Osteoblast (primary cell): ENCODE measurements at places on chromosomes 2 and 18.

DNA sequence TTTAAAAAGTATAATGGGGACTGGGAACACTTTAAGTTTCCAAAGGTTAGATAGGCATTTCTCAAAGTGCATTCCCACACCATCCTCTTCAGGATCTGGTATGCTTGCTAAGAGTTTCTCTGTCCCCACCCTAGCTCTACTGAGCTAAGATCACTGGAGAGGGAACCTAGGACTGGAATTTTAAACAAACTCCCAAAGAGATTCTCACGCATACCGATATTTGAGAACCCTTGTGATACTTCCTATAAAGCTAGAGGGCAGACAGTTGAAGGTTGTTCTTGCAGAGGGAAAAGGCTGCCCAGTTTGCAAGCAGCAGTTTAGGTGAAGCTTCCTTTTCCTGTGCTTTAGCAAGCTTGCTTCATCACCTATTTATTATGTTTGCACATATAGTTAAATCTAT, 3.6 kb downstream of the CNRIP1 start:
- H3K27ac ChIP-seq = no peak overlapping the region
- H3K27me3 ChIP-seq = no peaks in the 10 kb centered on the region
- H3K36me3 ChIP-seq = peaks cover 19% of the 10 kb centered on the region
- H3K4me3 ChIP-seq = no peak overlapping the region
- no peak for DNase-seq
- peaks cover 15% of the 10 kb centered on the region for H3K4me1 ChIP-seq

DNA sequence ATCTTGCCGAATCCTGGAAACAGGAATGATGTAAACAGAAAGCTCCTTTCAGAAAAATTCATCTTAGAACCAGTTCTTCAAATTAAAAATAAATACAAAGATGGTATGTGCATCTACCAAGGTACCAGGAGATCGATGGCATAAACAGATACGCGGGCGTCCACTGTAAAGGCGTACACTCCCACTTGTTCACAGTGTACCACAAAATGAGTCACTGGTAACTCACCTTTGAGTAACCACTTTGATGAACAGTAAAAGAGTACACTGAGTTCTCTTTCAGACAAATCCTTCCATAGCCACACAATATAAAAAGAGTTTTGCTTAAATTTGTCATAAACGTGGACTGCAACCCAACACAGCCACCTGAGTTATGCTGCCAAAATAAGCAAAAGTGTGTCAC, 128.3 kb downstream of the DNER start:
- DNase-seq = peak; percentile 3
- H3K27me3 ChIP-seq = no peaks in the 10 kb centered on the region
- H3K36me3 ChIP-seq = no peaks in the 10 kb centered on the region

DNA sequence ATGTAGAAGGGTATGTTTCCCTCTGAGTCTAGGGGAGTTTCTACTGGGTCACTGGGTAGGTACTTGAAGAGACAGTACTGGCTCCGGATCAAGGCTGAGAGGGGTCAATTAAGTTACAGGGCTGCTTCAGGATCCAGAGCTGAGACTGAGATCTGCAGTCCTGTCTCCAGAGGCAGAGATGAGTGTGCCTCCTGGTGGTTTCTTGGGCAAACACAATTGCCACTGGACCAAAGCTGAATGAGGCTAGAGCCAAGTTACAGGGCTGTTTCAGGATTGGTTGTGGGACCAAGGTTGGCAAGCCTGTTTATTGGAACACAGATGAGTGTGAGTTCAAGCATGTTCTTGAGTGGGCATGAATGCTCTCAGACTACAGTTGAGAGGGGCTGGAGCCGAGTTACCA, 157.9 kb downstream of the ADCYAP1 start:
- no peaks in the 10 kb centered on the region for H3K36me3 ChIP-seq
- no peaks in the 10 kb centered on the region for H3K4me1 ChIP-seq
- no peaks in the 10 kb centered on the region for H3K27me3 ChIP-seq
- no peak overlapping the region for H3K27ac ChIP-seq
- H3K4me3 ChIP-seq = no peak overlapping the region

DNA sequence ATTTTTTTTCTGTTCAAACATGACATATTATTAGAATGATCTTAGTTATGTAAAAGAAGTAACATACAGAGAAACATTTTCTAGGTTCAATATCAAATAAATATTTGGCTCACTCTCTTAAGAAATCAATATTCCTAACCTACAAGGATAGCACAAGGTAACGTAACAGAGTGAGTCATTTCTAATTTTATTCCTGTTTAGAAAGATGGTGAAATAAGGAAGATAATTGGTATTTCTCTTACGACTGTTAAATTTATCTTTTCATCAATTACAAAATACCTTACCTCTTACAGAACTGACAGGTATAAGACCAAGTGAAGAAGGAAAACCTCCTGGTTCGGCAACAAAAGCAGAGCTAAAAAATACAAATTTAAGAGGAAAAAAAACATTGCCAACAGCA, 45.1 kb downstream of the PRELID3A start:
- no peak for DNase-seq
- H3K4me3 ChIP-seq = no peak overlapping the region
- no peaks in the 10 kb centered on the region for H3K4me1 ChIP-seq
- H3K27me3 ChIP-seq = no peaks in the 10 kb centered on the region

- H3K27ac ChIP-seq = no peak overlapping the region
- peaks cover 54% of the 10 kb centered on the region for H3K27me3 ChIP-seq
- H3K4me3 ChIP-seq = no peak overlapping the region
- H3K4me1 ChIP-seq = peaks cover under 1% of the 10 kb centered on the region
Observed at GRCh38 chr2:73920577-73921545, 5.8 kb upstream of the DGUOK start.

DNA sequence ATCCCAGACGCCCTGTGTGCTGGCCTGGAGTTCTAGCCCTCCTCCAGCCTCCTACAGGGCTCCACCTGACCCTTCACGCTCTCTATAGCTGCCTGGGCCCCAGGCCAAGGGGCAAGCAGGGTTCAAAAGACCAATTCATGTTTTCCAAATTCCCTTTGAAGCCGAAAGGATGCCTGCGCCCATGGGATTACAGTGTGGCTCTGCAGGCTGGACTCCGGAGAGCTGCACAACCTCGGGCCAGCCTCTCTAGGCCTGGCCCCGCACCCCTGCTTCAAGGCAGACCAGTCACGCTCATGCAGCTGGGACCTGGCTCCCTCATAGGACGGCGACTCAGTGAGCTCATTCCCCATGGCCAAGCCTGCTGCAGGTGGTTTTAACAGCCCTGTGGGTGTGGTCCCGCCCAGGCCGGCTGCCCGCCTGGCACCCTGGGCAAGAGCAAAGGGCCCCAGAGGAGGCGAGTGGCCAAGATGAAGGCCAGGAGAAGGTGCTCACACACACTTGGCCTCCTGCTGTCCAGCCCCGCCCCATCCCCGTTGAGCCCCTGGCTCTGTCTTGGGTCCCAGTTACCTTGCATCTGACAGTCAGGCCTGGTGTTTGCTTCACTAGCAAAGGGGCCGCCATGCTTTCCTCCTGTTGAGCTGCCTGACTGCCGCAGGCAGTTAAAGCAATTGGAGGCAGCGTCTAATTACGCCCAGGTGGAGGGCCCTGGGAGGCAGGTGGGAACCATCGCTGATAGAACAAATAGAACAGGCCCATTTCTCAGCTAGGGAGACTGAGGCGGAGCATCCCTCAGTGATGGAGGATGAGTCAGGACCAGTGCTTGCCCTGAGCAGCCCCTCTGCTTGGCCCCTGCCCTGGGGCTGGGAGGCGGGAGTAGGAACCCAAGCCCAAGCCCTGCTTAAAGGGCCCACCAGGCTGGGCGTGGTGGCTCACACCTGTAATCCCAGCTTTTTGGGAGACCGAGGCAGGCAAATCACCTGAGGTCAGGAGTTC, 56.9 kb downstream of the SMAD7 start:
- H3K4me3 ChIP-seq = no peak overlapping the region
- H3K27me3 ChIP-seq = no peaks in the 10 kb centered on the region
- H3K4me1 ChIP-seq = no peaks in the 10 kb centered on the region
- H3K36me3 ChIP-seq = no peaks in the 10 kb centered on the region
- H3K27ac ChIP-seq = no peak overlapping the region
